ENCODE measurements at places on chromosomes 1 and 21.

DNA sequence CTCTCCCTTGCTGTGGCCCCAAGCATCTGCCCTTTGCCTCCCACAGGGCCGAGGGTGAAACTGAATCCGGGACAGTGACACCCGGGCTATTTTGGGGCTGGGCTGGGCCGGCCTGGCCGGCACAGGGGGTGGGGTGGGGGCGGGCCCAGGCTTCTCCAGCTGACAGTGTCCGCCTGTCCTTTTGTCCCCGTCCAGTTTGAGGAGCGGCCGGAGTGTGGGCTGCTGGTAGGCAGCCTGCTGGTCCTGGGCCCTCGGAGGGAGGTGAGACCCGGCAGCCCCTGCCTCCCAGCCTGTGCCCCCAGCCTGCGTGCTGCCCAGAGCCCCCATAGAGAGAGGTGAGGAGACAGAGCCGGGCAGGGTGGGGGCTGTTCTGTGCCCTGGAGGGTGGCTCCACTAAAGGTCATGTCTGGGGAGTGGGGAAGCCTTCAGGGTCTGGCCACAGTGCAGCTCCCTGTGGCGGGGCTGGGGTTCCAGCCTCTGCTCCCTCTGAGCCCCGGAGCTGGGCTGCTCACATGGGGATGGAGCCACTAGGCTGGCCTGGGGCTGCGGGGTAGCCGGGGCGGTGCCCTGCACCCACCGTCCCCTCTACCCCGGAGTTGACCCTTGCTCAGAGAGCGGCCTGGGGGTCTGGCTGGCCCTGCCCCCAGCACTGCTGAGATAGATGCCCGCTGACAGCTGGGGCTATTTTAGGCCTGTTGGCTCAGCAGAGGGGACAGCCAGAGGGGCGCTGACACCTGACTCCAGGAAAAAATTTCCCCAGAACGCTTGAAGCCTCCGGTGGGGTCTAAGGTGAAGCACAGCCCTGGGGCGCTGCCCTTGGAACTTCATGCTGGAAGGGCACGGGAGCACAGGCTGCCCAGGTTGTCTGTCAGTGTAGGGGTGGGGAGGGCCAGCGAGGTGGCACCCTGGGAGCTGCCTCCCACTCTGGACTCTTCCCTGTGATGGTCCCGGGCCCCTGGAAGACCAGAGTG is at the start of gene OBSCN:
Gene OBSCN, plus strand, starts transcription at position 194 of the 971 bp plus-strand sequence. CDS start 3,740 bp downstream, outside the sequence.
- DNase-seq: no peak

GRCh38 chr1:12075195-12076114 is 12.4 kb downstream of the TNFRSF8 start:
- peak; percentile 53 for DNase-seq

- DNase-seq: no peak
Measured at GRCh38 chr1:57532299-57532698, 108.4 kb upstream of the DAB1 start.

- no peak for DNase-seq
Measured at GRCh38 chr21:28833182-28833581, 159.5 kb downstream of the LTN1 start.

DNA sequence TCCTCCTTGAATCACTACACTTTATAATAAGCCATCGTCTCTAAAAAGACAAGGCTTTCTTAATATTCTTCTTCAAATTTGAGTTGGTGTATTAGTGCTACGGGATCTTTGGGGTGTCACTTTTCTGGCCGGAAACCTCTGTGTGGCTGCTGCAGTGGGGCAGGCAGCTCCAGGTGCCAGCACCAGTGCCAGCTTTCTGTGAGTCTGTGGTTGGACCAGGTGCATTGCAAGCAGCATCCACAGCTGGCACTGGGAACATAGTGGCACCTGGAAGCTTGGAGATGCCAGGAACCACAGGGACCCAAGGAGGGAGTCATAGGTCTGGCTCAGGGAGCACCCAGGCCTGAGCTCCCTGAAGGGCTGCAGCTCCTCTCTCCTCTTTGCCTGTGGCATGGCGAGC is 111.8 kb upstream of the RUNX3 start:
- no peak for DNase-seq

DNA sequence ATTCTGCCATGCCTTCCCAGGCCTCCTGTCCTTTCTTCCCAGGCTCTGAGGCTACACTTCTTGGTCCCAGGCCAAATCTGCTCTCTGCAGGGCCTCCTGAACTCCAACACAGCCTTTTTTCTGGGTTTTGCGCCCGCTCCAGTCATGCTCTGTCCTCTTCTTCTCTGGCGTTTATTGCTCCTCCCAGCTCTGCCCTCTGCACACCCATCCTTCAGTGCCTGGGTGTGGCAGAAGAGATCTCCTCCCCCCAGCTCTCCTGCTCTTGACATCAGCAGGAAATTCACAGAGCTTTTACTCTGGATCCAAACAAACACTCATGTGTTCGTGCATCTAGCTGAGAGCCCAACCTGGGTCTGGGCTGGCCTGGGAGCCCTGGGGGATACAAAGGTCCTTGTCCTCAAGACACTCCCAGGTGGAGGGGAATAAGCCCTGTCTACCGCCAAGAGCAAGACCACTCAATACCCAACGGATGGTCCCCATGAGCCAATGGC is 22.9 kb upstream of the EPS8L3 start:
- DNase-seq: no peak

DNA sequence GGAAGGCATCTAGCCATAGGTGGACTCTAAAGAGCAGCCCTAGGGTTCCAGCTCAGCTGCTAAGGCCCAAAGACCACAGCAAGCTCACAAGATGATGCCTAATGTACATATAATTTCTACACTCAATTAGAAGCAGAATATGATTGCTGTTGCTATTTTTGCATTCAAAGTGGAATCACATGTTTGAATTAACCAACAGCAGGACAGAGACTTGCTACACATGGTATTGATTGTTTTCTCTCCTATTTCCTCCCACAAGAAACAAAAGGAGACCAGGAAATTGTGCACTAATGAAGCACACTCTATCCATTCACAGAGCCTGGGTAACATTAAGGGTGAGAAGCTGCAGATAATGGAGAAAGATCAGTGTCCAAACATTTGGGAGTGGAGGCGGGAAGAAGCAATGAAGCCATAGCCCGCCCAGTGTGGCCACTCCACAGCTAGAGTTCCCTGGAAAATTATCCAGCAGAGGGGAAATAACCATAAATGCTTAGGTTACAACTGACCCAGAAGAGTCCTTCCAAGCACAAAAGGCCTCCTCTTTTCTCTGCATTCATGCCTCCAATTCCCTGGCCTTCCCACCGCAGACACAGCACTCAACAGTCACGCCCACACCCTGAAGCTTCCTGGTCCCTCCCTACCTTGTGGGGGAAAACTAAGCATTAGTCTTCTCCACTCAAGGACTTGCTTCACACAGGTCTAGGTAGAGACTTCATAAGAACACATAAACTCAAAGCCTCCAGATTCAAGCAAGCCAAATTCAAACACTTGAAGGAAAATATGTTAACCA is 7.5 kb downstream of the CNN3 start:
- no peak for DNase-seq

- no peak for DNase-seq
Measured at GRCh38 chr1:228047183-228047466, 35.4 kb upstream of the ARF1 start.

All from adrenal gland (tissue), 19 donors.